ENCODE measurements at places on chromosomes 4 and X.
A peak's percentile ranks its signal among the peaks of the same experiment; 100 is the strongest.

DNA sequence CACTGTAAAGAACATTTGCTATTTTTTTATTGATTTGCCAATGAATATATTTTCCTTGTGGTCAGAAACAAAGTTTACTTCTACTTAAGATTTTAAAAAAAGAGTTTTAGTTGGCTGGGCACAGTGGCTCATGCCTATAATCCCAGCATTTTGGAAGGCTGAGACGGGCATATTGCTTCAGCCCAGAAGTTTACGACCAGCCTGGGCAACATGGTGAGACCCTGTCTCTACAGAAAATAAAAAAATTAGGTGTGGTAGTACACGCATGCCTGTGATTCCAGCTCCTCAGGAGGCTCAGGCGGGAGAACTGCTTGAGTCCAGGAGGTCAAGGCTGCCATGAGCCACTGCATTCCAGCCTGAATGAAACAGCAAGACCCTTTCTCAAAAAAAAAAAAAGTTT, 36.8 kb downstream of the LRP2BP start:
- no peak for DNase-seq

- no peak for DNase-seq
Observed at GRCh38 chr4:6516762-6517161, 44.3 kb upstream of the PPP2R2C start.

- no peak for DNase-seq
Observed at GRCh38 chrX:7158468-7158990, 10.6 kb upstream of the PUDP start.

DNA sequence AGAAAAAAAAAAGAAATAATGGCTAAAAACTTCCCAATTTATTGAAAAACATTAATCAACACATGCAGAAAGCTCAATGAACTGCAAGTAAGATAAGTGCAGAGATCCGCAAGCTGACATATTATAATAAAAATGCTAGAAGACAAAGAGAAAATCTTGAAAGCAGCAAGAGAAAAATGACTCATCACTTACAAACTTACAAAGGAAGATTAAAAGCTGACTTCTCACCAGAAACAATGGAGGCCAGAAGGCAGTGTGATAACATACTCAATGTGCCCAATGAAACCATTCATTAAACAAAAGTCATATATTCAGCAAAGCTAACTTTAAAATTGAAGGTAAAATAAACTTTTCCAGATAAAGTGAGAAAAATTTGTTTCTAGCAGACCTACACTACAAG, 7.3 kb upstream of the BRWD3 start:
- peak; percentile 0 for DNase-seq

DNA sequence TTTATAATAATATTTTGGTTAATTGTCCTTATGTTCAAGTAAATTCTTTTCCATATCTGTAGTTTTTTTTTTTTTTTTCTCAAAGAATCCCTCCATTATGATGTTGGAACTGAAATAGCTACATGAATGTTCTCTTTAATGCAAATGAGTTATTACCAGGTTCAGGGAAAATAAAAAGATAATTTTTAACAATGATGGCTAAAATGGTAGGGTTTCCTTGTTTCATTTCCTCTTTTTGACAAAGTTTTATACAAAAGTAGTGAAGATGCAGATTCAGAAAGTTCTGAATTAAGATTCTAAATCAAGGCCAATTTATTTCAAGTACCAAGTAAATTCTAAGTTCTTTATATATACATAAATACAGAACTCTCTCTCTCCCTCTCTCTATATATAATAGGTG, 779.0 kb upstream of the INTU start:
- no peak for DNase-seq

DNA sequence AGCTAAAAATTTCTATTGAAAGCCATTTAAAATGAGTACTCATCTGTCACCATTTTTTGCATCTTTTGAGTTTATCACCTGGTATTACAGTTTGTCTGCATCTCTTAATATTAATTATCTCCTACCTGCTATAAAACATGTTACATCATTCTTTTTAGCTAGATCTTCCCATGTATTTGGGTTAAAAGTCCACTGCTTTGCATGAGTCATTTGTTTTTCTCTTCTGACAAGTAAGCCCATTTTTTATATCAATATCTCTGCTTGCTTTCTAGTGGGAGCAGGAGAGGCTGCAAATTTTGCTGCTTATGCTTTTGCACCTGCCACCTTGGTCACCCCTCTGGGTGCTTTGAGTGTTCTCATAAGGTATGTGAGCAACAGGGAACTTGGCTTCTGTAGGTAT, 16.1 kb downstream of the NIPAL1 start:
- no peak for DNase-seq

GRCh38 chr4:78566834-78567499, 15.4 kb downstream of the ANXA3 start:
- no peak for DNase-seq

GRCh38 chr4:26080870-26081628, 167.0 kb downstream of the SMIM20 start:
- no peak for DNase-seq

DNA sequence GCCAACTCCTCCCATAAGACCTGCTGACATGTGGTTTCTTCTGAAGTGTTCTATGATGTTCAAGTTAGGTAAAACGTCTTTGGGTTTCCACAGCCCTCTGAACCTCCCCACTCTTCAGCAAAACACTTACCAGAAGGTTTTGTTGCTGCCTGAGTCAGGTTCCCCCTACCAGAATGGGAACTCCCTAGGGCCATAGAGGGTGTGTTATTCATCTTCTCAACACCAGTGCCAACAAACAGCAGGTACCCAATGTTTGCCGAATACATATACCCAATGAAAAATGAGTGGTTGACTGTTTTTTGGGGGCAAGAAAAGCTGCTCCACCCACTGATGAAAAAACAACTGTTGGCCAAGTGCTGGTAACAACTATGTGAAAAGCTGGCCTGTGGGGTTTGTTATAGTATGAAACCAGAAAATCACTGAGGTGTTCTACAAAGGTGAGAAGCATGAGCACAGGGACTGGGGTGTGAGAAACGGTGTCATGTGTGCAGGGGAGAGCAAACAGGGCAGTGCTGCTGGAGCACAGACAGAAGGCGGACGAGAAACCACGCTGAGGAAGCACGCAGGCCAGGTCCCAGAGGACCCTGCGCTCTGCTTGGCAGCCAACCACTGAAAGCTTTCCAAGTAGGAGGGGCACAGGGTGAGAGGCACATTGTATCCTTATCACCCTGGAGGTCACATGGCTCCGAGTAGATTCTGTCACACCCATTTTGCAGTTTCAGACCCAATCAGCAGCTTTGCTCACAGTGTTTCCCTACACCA, 28.8 kb downstream of the ATP8A1 start:
- DNase-seq: no peak

- no peak for DNase-seq
Observed at GRCh38 chr4:101280866-101281600, 66.3 kb downstream of the PPP3CA start.

DNA sequence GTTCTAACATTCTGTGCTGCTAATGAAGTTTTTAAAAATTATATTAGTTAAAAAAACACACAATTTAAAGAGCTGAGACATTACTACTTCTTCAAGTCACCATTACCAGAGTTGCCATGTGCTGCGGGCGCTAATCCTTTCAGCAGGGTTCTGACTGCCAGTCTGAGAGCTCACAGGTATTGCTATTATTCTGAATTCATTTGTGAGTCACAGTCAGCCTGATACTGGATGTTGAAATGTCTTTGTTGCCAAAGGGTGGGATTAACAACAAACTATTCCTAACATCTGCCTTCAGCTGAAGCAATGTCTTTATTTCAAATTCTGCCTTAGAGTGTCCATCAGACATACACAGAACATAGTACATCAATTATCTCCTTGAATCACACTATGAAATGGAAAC, 197.1 kb upstream of the FGF13 start:
- DNase-seq: peak; percentile 28

- peak; percentile 17 for DNase-seq
Observed at GRCh38 chr4:110184140-110184790, 14.2 kb downstream of the ELOVL6 start.

DNA sequence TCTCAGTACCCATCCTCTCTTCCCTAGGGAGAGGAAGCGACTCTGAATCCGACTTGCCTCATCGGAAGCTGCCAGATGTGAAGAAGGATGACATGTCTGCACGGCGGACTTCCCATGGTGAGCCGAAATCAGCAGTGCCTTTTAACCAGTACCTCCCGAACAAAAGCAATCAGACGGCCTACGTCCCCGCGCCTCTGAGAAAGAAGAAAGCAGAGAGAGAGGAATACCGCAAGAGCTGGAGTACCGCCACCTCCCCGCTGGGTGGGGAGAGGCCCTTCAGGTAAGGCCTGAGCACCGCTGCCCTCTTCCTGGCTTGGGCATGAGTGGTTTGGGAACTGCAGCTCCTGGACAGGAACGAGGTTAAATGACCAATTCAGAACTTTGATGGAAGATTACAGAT, 81.2 kb downstream of the LIMCH1 start:
- no peak for DNase-seq

DNA sequence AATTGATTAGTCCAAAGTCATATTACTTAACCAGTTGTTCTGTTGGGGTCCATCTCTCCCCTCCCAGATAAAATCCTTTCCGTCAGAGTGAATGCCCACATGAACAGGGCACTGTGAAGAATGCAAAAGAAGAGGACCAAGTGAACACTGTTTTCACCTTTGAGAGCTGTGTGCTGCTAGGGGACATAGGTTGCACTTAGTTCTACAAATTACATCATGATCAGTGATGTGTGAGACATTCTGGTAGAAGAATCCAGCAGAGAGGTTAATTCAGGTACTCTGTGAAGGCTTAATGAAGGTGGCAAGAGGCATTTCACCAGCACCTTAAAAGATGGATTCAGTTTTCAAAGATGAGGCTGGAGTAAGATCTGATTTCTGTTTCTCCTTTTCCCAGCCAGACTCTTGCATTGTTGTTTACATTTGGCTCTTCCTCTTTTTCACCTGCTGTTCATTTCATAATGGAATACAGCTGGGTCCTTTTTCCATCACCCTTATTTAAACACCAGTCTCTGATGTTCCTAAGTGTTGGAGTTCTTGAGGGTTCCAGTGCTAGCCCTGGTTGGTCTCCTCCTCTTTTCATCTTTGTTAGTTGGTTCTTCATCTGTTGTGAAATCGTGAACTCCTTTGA, 10.9 kb downstream of the GAB1 start:
- no peak for DNase-seq

DNA sequence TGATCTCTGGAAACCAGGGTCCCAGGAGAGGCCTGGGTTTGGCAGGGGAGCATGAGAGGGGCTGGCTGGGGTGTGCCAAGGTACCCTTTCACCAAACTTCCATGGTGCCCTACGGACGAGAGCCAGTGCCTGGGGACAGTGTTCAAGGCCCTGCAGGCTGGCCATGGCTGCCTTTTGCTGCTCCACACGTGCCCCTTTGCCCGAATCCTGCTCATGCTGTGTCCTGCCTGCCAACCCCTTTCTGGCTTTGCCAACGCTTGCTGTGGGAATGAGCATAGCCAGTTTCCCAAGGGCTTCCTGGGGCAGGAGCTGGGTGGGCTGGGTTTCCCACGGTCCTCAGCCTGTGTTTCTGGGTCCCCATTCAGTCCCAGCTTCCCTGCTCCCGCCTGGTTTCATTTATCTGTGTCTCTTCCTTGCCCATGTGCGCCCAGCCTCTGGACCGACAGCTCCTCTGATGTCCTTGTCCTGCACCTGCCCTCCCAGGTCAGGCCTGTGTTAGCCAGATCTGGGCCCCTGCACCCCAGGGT, 17.3 kb downstream of the CPZ start:
- no peak for DNase-seq

DNA sequence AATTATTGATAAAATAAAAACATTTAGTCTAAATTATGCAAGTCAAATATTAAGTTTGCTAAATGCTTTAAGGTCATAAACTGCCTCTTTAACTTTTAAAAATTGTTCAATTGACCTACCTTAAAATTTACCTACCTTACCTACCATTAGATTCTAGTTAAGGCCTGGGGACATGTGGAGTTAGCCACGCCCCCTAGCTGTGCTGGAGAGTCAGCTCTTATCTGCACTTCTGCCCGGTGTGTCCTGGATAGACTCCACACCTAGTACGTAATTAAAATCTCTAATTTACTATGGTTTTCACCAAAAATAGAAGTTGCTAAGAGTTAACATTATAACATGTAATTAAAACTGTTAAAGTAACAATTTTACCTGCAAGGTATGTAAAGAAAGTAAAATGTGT, 22.7 kb downstream of the TENM3 start:
- no peak for DNase-seq

- no peak for DNase-seq
Observed at GRCh38 chr4:78022517-78022916, 34.6 kb upstream of the FRAS1 start.

DNA sequence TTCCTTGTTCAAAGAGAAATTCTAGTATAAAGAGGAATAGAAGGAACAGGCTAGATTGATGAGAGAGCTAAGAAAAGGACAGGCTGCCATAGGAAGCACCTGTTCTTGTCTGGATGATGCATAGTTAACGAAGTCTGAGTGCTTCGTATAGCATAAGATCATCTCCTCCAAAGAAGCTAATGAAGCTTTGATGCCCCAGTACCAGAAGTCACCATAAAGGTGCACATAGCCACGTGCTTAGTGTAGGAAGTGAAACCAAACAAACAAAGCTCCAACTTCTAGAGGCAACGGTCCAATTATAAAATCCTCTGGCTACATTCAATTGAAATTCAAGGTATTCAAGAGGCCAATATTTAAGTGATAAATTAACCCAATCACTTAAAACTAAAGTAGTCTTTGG, 31.0 kb downstream of the AFAP1 start:
- no peak for DNase-seq

DNA sequence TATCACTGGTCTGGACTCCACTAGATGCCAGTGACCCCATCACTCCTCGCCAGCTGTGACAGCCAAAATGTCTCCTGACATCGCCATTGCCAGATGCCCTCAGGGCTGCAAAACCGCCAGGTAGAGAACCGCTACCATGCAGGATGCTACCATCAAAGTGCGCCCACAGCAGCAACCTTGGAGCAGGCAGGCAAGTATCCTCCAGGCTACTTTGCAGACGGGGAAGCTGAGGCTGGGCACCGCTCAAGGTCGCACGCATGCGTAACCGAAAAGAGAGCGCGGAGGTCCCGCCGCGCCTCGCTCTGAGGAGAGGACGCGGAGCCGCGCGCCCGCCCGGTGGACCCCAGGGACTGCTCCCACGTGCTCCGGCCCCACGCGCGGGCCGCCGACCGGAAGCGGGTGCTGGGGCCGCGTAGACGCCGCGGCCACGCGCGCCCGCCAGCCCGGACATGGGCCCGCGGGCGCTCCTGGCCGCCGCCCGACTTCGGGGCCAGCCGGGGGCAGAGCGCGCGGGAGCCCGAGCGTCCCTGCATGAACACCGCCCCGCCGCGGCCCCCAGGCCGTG, at the start of gene STS:
STS (plus strand) TSS at position 300 of the 565 bp plus-strand sequence. CDS start 105,488 bp downstream, outside the sequence.
- no peak for DNase-seq

DNA sequence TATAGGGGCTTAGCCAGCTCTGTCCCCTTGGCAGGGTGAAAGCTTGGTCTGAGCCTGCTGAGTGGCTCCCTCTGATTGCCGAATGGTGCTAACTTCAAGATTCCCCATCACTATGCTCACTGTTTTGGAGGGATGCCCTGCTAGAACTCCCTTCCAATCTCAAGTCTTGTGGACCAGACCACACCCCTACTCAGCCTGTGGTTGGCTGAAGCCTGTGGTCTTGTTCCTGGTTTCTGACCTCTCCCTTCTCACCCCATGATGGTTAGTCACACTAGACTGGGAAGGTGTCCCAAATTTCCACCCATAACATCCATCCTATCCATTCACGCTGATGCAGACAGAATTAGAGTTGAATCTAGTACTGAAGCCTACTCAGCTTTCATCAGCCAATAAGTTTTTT, 184.7 kb upstream of the NDP start:
- DNase-seq: peak; percentile 4
